ENCODE measurements at places on chromosomes 4 and X.

GRCh38 chr4:142120921-142121320, 484.5 kb downstream of the IL15 start:
- DNase-seq, result no peak

DNA sequence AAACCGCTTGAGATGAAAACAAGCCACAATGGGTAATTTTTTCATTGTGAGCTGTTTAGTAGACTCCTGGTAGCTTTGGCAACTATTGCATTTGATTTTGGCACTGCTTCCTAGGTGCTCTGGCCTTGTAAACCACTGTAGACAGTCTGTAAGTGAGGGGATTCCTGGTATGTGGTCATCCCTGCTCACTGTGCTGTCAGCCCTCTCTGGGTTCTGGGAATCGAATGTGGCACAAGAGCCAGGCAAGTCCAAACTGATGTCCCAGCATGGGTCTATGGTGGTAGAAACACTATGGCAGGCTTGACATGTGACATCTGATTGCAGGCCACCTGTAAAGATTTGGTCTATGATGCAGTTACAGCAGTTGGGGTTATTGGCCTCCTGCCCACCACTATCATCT, 2.5 kb downstream of the USP51 start:
- DNase-seq, result no peak

DNA sequence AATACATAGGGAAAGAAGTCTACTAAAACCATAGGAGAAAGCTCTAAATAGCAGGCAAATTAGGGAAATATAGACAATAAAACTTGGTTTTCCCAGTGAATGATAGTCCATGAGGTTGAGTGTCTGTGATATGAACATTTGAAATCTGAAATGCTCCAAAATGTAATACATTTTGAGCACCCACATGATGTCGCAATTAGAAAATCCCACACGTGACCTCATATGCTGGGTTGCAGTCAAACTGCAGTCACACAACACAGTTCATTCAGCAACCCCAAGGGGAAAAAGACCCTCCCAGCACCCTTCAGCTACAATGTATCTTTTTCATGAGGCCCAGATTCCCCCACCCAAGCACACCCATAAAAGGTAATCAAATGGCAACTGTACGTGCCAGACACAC, 155.6 kb downstream of the BTC start:
- no peak for DNase-seq

- no peak for DNase-seq
Observed at GRCh38 chr4:184191267-184191666, 26.4 kb downstream of the ENPP6 start.

All from CD4-positive, alpha-beta T cell treated with Interferon alpha-2 for 1 hour (primary cell).